ENCODE measurements at places on chromosomes 3 and 15.

- no peak for DNase-seq
These were observed 40.8 kb downstream of the RARB start for GRCh38 chr3:25468866-25469319.

GRCh38 chr15:85768595-85769168 is 26.0 kb downstream of the KLHL25 start:
- DNase-seq: no peak

DNA sequence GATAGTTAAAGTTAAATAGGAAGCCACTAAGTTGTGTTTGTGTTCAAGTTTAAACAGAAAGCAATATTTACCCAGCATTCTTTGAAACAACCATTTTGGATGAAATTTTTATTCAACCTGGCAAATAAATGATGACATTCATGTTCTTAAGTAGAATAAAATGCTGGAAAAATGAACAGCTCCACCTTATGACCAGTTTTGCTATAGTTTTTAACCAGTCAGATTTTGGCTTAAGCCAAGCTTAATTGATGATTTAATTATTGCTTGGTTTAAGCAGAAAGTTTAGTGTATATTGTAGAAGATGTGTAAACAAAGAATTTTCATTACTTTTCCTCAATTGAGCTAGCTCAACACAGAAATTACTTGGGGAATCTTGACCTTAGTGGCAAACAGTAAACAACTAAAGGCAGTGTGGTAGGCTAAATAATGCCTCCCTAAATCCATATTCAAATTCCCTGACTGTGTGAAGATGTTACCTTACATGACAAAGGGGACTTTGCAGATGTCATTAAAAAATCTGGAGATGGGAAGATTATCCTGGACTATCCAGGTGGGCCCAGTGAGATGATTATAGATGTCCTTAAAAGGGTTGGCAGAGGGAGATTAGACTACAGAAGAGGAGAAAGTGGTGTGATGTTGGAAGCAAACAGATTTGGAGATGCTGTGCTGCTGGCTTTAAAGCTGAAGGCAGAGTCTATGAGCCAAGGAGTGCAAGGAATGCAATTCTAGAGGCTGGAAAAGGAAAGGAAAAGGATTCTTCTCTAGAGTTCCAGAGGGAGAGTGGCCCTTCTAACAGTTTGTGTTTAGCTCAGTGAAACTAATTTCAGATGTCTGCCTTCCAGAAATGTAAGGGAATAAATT is 448.6 kb upstream of the GOLIM4 start:
- DNase-seq: no peak

DNA sequence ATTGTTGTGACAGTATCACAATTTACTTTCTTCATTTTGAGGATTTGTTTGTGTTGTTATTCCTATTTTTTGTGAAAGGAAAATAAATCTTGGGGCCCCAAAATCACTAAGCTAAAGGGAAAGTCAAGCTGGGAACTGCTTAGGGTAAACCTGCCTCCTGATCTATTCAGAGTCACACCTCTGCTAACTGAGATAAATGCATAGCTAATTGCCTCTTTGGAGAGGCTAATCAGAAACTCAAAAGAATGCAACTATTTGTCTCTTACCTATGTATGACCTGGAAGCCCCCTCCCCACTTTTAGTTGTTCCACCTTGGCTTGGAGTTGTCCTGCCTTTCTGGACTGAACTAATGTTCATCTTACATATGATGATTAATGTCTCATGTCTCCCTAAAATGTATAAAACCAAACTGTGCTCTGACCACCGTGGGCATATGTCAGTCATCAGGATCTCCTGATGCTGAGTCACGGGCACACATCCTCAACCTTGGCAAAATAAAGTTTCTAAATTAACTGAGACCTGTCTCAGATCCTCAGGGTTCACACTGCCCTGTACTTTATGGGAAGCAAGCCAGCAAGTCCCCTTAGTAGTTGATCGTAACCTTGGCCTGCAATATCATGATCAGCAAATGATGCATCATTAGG is 523.2 kb upstream of the GOLIM4 start:
- no peak for DNase-seq

- no peak for DNase-seq
These were observed 5.9 kb downstream of the USP3 start for GRCh38 chr15:63509955-63510940.

- DNase-seq: no peak
These were observed 272.0 kb upstream of the RGMA start for GRCh38 chr15:93360976-93361375.

Data from NCI-H526 treated with DMSO at 0.1 percent for 48 hours (cell line).